ENCODE measurements at places on chromosomes 3 and 15. TPM values are rescaled to one million over a fixed set of nuclear protein-coding genes. Genes with fewer than 3 reads are reported as not detected.

Gene AP3S2
- 33.2 TPM for total RNA-seq

Gene P2RY13
- not detected for total RNA-seq

Gene SPATA12
- total RNA-seq, result 0.62 TPM

Gene FRMD5
- total RNA-seq, result 2.9 TPM

Gene SOX14
- total RNA-seq, result not detected

Gene GADL1
- total RNA-seq, result not detected

Gene MKRN2OS
- total RNA-seq, result not detected
